ENCODE measurements at places on chromosomes 4 and X.

- peak; percentile 52 for DNase-seq
These were observed 362.1 kb upstream of the ATOH1 start for GRCh38 chr4:93466446-93466845.

- DNase-seq, result peak; percentile 58
These were observed 44.5 kb downstream of the TRIM2 start for GRCh38 chr4:153248641-153249198.

- DNase-seq, result peak; percentile 25
These were observed 40.6 kb upstream of the DOCK11 start for GRCh38 chrX:118455013-118455412.

DNA sequence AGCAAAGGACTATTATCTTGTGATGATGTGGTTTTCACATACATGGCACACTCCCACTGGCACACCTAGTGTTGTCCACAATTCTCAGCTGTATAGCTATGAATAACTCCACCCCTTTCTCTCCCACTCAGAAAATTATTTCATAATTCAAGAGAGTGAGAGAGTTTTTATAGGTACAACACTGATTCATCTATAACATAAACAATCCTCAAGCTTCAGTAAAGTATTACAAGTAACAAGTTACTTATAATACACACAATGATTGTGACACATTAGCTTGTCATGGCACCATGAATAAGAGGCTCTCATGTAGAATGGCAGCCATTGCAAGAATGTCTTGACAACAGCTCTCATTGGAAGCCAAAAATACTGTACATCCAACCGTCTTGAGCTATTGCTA lies 43.9 kb downstream of the RAB40A start:
- DNase-seq, result no peak

- no peak for DNase-seq
These were observed 22.3 kb downstream of the RPS6KA6 start for GRCh38 chrX:84165711-84166110.

GRCh38 chr4:3306450-3306849 lies 13.6 kb downstream of the RGS12 start:
- no peak for DNase-seq
